ENCODE measurements at places on chromosomes 13 and 19.

- DNase-seq, result no peak
Measured at GRCh38 chr13:70255406-70255991, 147.2 kb upstream of the KLHL1 start.

DNA sequence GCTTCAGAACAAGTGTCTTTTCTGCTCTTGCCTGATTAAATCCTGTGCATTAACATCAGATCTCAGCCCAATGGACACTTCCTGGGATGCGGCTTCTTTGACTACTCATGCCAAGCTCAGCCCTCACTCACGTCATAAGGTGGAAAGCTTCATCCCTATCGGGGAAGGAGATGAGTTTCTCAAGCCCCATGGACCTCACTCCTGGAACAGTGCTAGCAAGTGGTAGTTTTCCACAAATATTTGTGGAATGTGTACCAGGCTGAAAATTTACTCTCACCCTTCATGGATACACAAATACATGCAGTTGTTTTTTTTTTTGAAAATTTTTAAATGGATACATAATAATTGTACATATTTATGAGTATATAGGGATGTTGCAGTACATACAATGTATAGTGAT is 34.6 kb upstream of the FARP1 start:
- DNase-seq, result no peak

GRCh38 chr13:49690133-49690994 is 922 bp downstream of the EBPL start:
- DNase-seq, result peak; percentile 82

DNA sequence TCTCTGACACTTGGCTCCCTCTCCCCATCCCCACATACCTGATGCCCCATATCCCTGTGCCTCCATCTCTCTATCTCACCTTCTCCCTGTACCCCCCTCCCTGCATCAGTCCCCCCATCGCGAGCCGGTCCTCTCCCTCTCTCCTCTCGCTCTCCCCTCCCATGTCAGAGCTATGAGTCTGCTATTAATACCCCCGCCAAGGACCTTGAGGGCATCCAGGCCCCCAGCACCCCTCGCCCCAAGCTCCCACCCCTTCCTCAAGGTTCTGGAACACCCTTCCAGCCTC is 1.6 kb downstream of the GRIN2D start:
- no peak for DNase-seq

DNA sequence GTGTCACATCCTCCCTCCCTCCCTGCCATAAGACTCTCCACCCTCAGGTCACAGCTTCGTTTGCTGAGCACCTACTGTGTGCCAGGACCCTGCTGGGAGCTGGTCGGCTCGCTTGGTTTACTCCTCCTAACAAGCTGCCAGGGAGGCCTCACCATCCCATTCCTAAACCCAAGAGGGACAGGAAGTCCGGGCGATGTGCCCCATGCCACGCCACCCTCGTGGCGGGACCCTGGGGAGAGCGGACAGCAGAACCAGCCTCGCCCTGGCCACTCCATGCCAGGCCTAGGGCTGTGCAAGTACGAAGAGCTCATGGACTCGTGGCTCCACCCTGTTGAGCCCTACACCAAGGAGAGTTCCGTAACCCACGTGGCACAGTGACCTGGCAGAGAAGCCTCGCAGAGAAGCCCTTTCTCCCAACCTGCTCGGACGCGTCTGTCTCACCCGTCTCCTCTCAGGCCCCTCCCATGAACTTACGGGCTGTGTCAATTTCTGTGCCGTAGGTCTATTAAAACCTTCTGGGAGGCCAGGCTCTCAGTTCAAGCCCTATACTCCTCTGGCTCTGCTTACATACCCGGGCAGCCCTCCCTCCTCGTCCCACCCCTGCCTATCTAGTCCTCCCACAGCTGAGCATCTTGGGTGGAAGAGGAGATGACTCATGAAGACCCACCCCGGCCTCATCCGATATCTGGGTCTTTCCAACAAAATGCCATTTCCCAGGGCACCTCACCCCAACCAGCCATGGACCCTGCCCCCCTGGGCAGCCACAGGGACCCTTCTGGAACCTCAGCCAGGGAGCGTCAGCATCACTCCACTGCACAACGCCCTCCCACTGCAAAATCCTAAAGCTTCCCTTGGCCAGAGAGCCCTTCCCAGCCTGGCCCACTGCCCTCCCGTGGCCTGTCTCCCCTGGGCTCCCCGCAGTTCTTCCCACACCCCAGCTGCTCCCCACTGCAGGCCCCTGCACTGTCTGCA is 2.6 kb downstream of the UBXN6 start:
- no peak for DNase-seq

GRCh38 chr13:107968470-107968869 is 246.9 kb downstream of the LIG4 start:
- DNase-seq, result no peak

- no peak for DNase-seq
Measured at GRCh38 chr19:6875218-6875617, 12.2 kb upstream of the ADGRE1 start.

GRCh38 chr13:92135509-92135908 is 737.1 kb downstream of the GPC5 start:
- DNase-seq, result no peak

DNA sequence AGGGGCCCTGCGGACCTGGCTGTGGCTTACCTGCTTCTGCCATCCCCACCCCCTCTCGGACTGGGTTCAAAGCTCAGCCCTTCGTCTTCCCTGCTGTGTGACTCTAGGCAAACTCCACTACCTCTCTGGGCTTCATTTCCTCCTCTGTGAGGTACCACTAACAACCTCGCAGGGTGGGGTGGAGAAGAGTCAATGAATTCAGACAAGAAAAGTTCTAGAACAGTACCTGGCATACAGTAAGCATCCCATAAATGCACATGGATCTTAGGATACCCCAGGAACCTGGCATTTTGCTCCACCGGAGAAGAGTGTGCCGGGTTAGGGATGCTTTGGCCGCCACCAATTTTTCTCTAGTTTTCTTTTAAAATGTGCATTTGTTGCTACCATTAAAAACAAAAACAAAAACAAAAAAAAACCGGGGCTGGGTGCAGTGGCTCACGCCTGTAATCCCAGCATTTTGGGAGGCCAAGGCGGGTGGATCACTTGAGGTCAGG is 3.4 kb downstream of the TLE5 start:
- DNase-seq, result no peak
